ENCODE measurements at places on chromosomes 5 and 9. TPM values are rescaled to one million over a fixed set of nuclear protein-coding genes. Genes with fewer than 3 reads are reported as not detected.

DNA sequence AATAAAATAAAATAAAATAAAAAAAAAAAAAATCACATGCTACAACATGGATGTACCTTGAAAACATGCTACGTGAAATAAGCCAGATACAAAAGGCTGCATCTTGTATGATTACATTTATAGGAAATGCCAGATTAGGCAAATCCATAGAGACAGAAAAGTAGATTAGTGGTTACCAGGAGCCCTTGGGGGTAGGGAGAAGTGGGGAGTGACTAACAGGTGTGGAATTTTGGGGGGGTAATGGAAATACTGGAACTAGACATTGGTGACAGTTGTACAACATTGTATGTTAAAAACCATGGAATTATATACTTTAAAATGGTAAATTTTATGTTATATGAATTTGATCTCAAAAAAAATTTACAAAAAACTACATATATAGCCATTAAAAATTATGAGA is 47.3 kb downstream of the SLC1A1 start:
- no peak for DNase-seq
- no peaks in the 10 kb centered on the region for H3K4me1 ChIP-seq
- no peaks in the 10 kb centered on the region for H3K36me3 ChIP-seq
- H3K4me3 ChIP-seq: no peak overlapping the region
- no peak overlapping the region for H3K27ac ChIP-seq
- no peaks in the 10 kb centered on the region for H3K27me3 ChIP-seq

DNA sequence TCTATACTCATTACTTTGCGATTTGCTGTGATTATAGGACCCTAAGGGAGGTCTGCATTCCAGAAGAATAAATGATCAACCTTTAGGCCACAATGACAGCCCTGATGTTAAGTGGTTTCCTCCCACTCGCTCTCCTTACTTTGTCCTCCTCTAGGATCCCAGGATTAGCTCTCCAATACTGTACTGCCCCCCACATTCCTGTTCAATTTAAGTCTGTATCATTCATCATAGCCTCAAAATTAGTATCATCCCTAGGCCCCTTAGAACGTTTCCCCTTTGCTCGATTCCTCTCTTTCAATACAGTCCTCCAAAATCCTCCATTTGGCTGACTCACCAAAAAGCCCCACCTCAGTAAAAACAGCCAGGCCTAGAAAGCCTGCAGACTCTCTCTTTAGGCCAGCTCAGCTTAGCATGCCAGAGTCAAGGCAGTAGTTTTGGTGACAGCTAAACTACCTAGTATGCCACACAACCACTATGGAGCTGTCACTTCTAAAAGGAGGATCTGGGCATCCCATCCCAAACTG is 24.4 kb downstream of the RNF145 start:
- no peak overlapping the region for H3K27ac ChIP-seq
- H3K27me3 ChIP-seq: no peaks in the 10 kb centered on the region
- H3K4me3 ChIP-seq: no peak overlapping the region
- H3K36me3 ChIP-seq: peaks cover 23% of the 10 kb centered on the region
- H3K4me1 ChIP-seq: no peaks in the 10 kb centered on the region
- no peak for DNase-seq

DNA sequence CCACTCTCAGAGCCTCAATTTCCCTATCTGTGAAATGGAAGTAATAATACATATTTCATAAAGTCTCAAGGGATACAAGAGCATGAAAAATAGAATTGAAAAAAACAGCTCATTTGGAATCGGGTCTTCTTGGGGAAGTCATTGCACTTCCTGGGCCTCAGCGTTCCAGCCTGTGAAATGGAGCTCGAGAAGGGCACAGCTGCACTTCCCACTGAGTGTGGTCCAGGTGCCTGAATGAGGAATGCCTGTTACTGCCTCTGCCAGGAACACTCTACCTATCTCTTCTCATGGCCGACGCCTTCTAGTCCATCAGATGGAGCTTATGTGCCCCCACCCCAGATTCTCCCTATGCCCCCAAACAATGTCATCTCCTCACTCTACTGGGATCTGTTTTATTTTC is 924 bp upstream of the NEURL1B start:
- H3K27me3 ChIP-seq: peaks cover 5% of the 10 kb centered on the region
- H3K36me3 ChIP-seq: no peaks in the 10 kb centered on the region
- no peak overlapping the region for H3K4me3 ChIP-seq
- no peak for DNase-seq
- H3K27ac ChIP-seq: no peak overlapping the region

DNA sequence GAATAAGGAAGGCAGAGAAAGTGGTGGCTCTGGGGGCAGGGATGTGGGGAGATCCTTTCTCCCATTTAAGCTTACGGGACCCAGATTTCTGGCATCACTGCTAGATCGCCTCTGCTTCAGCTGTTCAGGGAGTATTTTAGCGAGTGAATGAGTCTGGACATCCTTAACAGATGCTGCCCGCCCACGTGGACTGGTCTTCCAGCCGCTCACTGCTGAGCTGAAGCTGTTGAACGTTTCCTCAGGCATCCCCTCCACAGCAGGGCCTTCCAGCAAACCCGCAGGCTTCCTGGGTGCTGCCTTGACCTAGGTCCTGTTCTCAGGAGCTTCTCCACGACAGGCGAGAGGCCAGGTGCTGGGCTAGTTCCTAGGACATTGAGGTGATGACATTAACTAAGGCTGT is 144.4 kb upstream of the EFNA5 start:
- no peaks in the 10 kb centered on the region for H3K27me3 ChIP-seq
- H3K27ac ChIP-seq: no peak overlapping the region
- no peak overlapping the region for H3K4me3 ChIP-seq
- no peaks in the 10 kb centered on the region for H3K4me1 ChIP-seq
- DNase-seq: no peak

GRCh38 chr5:111948092-111948841 is 191.3 kb upstream of the NREP start:
- no peak for DNase-seq
- H3K36me3 ChIP-seq: no peaks in the 10 kb centered on the region
- no peaks in the 10 kb centered on the region for H3K27me3 ChIP-seq

- H3K4me3 ChIP-seq: no peak overlapping the region
- H3K27ac ChIP-seq: no peak overlapping the region
- H3K4me1 ChIP-seq: no peaks in the 10 kb centered on the region
Observed at GRCh38 chr9:131006601-131007000, 2.4 kb upstream of the LAMC3 start.

DNA sequence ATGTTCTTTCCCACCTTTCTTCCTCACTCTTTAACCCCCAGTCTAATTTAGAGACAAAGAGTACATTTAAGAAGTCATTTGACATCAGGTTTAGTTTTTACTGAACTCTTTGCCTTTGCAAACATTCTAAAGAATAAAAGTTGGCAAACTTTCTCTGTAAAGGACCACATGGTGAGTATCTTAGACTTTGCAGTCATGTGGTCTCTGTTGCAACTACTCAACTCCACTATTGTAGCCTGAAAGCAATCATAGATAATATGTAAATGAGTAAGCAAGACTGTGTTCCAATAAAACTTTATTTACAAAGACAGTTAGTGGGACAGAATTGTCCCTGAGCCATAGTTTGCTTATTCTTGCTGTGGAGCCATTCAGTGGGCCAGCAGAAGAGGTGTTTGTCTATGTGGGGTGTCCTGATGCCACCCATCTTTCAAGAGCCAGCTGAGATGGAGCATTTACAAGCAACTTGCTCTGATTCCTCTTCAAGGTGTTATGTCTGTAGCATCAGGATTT is 25.4 kb downstream of the ABLIM3 start:
- no peaks in the 10 kb centered on the region for H3K36me3 ChIP-seq
- H3K27ac ChIP-seq: no peak overlapping the region
- H3K4me1 ChIP-seq: no peaks in the 10 kb centered on the region
- DNase-seq: no peak

GRCh38 chr5:137113161-137113560 is 386.0 kb downstream of the SPOCK1 start:
- H3K27me3 ChIP-seq: no peaks in the 10 kb centered on the region
- no peak overlapping the region for H3K4me3 ChIP-seq
- no peak for DNase-seq
- H3K4me1 ChIP-seq: no peaks in the 10 kb centered on the region
- no peaks in the 10 kb centered on the region for H3K36me3 ChIP-seq
- H3K27ac ChIP-seq: no peak overlapping the region

- no peak overlapping the region for H3K4me3 ChIP-seq
- H3K27me3 ChIP-seq: no peaks in the 10 kb centered on the region
- no peak overlapping the region for H3K27ac ChIP-seq
- no peak for DNase-seq
Observed at GRCh38 chr9:15121630-15122029, 185.4 kb downstream of the TTC39B start.

GRCh38 chr9:130426883-130427282 is 17.9 kb upstream of the ASS1 start:
- H3K4me3 ChIP-seq: no peak overlapping the region
- H3K27me3 ChIP-seq: no peaks in the 10 kb centered on the region
- DNase-seq: no peak
- no peaks in the 10 kb centered on the region for H3K36me3 ChIP-seq
- no peaks in the 10 kb centered on the region for H3K4me1 ChIP-seq
- H3K27ac ChIP-seq: no peak overlapping the region

GRCh38 chr9:124742940-124743339 is 28.2 kb downstream of the NR6A1 start:
- no peaks in the 10 kb centered on the region for H3K36me3 ChIP-seq
- no peak overlapping the region for H3K4me3 ChIP-seq
- no peak overlapping the region for H3K27ac ChIP-seq
- H3K4me1 ChIP-seq: no peaks in the 10 kb centered on the region
- no peak for DNase-seq

GRCh38 chr5:58786711-58787303 is 203.9 kb downstream of the RAB3C start:
- no peaks in the 10 kb centered on the region for H3K27me3 ChIP-seq
- no peaks in the 10 kb centered on the region for H3K4me1 ChIP-seq
- no peaks in the 10 kb centered on the region for H3K36me3 ChIP-seq
- no peak for DNase-seq
- H3K4me3 ChIP-seq: no peak overlapping the region

DNA sequence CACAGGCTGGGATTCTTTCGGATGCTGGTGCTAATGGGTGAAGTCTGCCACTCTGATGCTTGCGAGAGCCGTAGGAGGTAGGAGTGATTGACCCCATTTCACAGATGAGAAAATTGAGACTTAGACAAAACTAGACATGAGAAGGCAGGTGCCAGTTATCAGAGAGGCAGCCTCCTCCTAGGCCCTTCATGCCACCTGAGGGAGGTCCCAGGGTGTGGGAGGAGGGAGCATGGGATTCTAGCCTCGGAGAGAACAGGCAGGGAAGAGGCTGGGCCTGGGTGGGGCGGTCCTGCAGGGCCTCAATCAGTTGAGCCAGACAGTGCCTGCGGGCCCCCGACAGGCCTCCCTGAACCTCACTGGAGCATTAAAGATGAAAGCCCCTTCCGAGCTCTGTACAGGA is 112.4 kb downstream of the COL23A1 start:
- no peaks in the 10 kb centered on the region for H3K27me3 ChIP-seq
- DNase-seq: no peak
- H3K4me3 ChIP-seq: no peak overlapping the region
- H3K27ac ChIP-seq: no peak overlapping the region
- H3K36me3 ChIP-seq: no peaks in the 10 kb centered on the region

- no peak for DNase-seq
- peaks cover 18% of the 10 kb centered on the region for H3K27me3 ChIP-seq
- peaks cover 10% of the 10 kb centered on the region for H3K4me1 ChIP-seq
- H3K36me3 ChIP-seq: no peaks in the 10 kb centered on the region
Observed at GRCh38 chr5:159912033-159912800, 4.1 kb upstream of the ADRA1B start.

DNA sequence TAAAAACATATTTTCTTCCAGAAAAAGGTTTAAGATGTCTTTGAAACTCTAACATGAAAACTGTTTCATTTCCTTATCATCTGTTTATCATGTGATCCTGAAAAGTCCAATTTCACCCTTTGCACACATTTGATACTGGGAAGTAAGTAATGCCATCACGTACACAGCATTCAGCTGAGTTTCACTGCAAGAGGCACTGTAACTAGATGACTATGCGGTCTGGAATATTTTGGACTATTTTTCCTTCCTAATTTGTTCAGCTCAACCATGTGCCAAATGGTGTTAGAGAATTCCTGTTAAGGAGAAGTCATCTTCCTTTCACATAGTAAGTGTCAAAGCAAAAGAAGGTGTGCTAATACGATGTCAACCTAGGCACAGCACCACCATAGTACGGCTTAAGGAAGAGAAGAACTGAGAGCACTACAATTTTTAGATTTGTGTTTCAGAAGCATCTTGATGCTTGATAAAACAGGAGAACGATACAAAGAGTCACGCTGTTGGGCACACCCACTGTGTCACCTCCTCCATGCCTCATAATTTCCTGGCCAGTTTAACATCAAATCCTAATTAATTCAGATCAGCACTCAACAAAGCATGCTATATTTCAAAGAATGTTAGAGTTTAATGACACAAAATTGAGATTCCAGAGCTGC is 77.5 kb downstream of the GNAQ start:
- no peak overlapping the region for H3K4me3 ChIP-seq
- no peaks in the 10 kb centered on the region for H3K36me3 ChIP-seq
- no peak overlapping the region for H3K27ac ChIP-seq
- DNase-seq: no peak

DNA sequence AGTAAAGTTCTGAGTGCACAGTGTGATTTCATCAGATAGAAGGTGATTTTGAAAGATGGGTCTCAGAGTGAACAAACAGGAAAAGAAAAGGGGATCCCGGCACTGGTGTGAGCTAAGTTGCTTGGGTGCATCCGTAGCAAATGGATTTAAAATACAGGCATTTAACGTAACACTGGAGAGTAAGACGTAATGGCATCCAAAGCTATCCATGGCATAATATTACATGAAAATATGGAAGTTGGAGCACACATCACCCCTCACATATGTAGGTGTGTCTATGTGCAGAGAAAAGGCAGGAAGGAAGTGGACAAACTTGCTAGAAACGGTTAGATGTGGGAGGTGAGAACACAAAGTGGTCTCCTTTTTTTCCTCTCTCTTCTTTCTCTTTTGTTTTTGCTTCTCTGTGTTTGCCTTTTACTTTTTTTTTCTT is 38.2 kb upstream of the SEMA4D start:
- peaks cover 88% of the 10 kb centered on the region for H3K4me1 ChIP-seq
- H3K27ac ChIP-seq: peak overlapping the region; percentile 93
- no peaks in the 10 kb centered on the region for H3K36me3 ChIP-seq
- no peaks in the 10 kb centered on the region for H3K27me3 ChIP-seq
- H3K4me3 ChIP-seq: no peak overlapping the region
- DNase-seq: peak; percentile 79

PKD2L2 gene
- total RNA-seq: 0.78 TPM

ROPN1L gene
- 4.3 TPM for total RNA-seq

PAXX gene
- 161 TPM for total RNA-seq

NR5A1 gene
- total RNA-seq: not detected

OMD gene
- total RNA-seq: not detected

CSF2 gene
- total RNA-seq: 0.65 TPM

APBA1 gene
- total RNA-seq: 0.31 TPM

EIF4E1B gene
- not detected for total RNA-seq

FOXD4L5 gene
- not detected for total RNA-seq

SEMA5A gene
- not detected for total RNA-seq
